ENCODE measurements at places on chromosomes 6 and 20.

DNA sequence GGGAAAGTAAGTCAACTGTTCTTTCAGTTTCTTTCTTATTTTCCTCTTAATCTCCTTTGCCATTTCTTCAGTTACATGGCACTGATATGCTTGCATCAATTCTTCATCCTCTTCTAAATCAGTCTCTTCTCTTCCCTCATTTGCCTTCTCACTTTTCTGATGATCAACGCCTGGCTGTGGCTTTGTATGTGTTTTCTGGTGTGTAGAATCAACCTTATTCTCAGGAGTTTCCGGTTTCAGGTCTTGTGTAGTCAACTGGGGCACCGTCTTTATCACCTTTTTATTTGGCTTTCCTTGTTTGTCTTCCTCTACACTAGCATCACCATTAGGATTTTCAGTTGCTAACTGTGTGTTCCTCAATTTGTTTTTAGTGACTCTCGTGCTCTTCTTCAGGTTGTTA lies 31.6 kb downstream of the AHI1 start:
- DNase-seq = no peak

- no peak for DNase-seq
Measured at GRCh38 chr6:75751443-75751842, 2.4 kb downstream of the MYO6 start.

DNA sequence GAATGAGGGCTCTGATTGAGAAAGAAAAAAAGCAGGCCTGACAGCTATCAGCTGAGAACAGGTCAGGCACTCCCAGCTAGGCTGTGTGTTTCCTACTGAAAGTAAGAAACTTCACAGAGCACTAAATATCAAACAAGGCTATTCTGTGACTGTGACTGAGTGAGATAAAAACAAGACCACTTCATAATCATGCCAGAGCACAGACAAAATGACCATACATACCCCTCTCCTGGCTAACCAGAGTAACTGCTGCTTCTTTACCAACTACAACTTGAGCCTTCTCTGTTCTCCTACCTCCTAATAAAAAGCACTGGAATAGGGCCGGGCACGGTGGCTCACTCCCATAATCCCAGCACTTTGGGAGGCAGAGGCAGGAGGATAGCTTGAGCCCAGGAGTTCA lies 6.8 kb upstream of the BTN1A1 start:
- no peak for DNase-seq

DNA sequence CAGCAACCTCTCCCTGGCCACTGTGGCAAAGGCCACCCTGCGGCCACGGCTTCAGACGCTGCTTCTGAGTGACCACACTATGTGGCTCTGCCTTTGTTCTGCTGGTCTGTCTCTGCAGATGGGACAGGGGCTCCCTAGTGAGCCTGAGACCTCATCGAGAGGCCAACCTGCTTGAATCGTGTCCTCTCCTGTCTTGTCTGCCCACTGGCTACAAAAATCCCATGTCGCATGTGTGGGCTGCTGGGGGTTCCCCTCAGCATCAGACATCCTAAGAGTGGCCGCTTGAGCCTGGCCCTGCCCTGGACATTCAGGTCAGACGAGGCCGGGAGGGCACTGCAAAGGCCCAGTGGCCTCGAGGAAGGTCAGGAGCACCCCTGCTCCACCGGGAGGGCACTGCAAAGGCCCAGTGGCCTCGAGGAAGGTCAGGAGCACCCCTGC lies 222.9 kb downstream of the DLL1 start:
- no peak for DNase-seq

- no peak for DNase-seq
Measured at GRCh38 chr6:20907486-20908071, 373.3 kb downstream of the CDKAL1 start.

GRCh38 chr20:8231038-8231437 lies 99.0 kb downstream of the PLCB1 start:
- no peak for DNase-seq

GRCh38 chr6:45109551-45109950 lies 218.6 kb upstream of the RUNX2 start:
- no peak for DNase-seq

DNA sequence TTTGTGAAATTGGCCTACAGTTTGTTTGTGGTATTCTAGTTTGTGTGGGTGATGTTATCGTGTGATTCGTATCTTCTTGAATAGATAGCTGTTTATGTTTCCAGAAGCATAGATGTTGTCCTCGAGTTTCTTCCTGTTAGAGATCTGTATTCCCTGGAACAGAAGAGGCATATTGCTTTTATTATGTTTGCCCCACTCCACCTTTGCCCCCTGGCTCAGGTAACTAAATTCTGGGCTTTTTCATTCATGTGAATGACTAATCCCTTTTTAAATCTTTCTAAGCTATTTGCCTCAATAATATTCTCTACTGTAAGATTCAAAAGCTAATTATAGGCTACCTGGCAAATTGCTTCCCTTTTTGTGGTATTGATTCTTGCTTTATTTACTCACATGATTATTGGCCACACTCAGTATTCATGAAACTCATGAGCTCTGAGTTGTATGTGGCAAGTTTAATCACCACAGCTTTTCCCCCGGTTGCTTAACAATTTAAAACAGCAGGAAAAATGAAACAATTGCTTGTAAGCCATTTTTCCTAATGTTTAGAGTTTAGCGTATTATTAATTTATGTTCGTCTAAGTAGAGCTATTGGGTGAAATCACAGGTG lies 12.6 kb downstream of the RNF217 start:
- DNase-seq = no peak

- DNase-seq = no peak
Measured at GRCh38 chr6:31737315-31737990, 1.1 kb upstream of the CLIC1 start.

DNA sequence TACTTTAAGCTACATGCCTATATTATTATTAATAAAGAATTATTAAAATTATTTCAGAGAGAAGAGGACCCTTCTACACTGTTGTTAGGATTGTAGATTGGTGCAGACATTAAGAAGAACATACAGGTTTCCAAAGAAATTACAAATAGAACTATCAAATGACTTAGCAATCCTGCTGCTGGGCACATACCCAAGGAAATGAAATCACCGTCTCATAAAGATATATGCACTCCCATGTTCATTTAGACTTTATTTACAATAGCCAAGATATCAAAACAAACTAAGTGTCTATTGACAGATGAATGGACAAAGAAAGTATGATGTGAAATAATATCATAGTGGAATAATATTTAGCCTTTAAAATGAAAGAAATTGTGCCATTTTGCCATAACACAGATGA lies 687.7 kb upstream of the POU3F2 start:
- DNase-seq = no peak

GRCh38 chr6:24858177-24858653 lies 59.5 kb upstream of the ARMH2 start:
- DNase-seq = no peak

DNA sequence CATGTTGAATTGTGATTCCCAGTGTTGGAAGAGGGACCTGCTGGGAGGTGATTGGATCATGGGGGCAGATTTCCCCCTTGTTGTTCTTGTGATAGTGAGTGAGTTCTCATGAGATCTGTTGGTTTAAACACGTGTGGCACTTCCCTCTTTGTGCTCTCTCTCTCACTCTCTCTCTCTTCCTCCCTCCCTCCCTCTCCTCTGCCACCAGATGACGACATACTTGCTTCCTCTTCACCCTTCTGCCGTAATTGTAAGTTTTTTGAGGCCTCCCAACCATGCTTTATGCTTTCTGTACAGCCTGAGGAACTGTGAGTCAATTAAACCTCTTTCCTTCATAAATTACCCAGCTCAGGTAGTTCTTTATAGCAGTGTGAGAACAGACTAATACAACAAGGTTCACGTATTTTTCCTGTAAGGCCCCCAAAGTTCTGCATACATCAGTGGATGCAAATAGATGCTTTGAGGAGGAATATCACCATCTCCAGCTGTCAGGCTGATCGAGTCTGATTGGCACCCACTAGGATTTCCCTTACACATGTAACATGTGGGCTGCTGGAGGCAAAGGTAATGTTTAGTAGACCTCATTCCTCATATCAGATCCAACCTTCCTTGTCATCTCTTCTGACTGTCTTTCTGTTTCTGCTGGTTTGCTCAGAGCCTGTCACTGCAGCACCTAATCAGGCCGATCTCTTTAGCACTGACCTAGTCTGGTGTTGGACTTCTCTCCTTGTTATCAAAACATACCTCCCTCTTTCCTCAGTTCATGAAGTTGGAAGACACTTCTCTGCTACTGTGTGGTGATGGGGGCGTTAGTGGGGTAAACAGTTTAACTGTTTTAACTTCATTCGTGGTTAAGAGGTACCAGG lies 54.3 kb upstream of the BACH2 start:
- peak; percentile 24 for DNase-seq

GRCh38 chr6:56370127-56370540 lies 122.8 kb upstream of the COL21A1 start:
- DNase-seq = no peak

GRCh38 chr6:114997813-114998292 lies 655.0 kb upstream of the HS3ST5 start:
- DNase-seq = no peak

DNA sequence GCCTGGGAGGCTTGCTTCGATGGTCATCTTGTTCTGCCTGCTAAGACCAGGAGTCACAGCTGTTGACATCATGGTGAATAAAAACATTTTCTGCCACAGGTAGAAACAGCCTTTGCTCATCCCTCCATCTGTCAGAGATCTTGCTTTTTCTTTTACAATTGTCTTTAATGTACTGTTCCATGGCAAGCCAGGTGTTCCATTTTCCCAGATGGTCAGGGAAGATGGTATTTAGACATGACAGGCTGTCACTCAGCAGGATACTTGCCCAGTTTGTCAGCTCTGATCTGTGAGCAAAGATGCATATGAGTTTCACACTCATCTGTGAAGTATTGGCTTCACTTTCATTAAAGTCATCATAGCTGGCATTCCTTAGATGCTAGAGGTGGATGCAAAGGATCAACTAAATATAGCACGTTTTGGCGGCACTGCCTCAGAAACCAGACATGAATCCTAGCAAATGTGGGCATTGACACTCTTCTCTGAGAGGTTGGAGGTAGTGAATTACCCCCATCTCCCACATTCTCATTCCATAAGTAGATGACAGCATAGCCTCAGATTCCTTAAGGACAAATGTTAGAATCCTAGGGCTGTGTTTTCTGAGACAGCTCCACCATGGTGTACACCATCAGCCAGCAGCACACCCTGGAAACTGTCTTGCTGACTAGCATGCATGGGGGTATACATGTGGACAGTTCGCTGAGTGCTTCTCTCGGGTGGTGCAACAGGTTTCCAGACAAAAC lies 4.2 kb downstream of the SSTR4 start:
- DNase-seq = no peak

- no peak for DNase-seq
Measured at GRCh38 chr6:1326535-1327121, 14.7 kb downstream of the FOXQ1 start.

DNA sequence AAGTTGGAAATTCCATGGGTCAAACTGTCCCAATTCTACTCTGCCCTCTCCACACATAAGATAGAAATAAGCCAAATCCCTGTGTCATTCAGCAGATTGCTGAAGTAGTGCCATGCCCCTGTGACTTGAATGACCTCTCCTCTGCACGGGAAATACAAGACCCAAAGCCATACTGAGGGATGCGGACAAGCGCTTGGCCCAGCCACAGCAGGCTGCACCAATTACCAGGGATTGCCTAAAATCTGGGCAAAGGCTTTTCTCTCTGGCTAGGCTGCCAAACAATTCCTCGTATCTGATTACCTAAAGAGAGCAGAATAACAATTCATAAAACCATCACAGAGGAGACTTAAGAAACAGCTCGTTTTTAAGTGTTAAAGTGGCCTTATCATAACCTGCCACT lies 421.8 kb upstream of the JARID2 start:
- DNase-seq = no peak

DNA sequence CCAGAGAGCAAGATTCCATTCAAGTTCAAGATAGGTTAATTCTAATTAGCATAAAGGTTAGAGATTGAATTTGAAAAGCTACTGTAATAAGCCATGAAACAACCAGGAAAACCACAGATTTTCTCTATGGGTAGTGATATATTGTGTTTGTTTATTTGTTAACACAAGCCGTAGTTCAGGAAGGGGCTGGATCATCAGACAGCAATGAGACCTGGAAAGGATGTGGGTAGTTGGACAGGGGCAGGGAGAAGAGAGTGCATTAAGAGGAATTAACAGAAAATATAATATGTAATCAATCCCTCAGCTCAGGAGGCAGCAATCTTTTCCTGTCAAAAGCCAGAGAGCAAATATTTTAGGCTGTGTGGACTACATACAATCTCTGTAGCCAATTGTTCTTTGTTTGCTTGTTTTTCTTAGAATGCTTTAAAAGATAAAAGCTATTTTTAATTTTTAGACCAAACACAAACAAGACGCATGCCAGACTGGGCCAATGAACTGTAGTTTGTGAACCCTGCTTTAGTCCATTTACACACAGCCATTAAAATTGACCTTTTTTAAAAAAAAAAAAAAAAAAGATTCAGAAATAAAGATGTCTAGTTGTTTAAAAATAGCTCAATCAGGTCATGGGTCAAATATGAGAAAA lies 398.7 kb upstream of the MARCKS start:
- DNase-seq = no peak

GRCh38 chr6:34904990-34905613 lies 16.0 kb downstream of the ANKS1A start:
- DNase-seq = no peak

GRCh38 chr6:3731700-3732099 lies 19.8 kb downstream of the PXDC1 start:
- DNase-seq = no peak

DNA sequence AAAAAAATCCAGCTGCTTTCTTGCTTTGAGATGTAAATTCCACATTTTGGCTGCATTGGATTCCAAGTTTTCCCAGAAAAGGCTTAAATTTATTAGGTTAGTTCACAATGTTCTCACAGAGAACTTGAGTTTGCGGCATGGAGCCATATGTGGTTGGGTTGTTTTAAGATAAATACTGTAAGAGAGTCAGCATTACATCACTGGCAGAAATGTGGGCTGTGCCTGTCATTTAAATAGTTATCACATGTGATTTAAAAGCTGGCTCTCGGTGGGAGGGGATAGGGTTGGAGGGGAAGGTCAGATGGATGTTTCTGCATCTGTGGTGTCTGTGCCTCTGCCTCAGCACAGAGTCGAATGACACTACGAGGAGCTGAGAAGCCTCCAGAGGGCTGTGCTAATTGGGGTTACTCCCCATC lies 73.8 kb upstream of the SCP2D1 start:
- DNase-seq = no peak

- no peak for DNase-seq
Measured at GRCh38 chr6:52310932-52311331, 26.4 kb upstream of the MCM3 start.

GRCh38 chr6:106510090-106510970 lies 119.0 kb downstream of the RTN4IP1 start:
- DNase-seq = peak; percentile 79

Data from activated naive CD8-positive, alpha-beta T cell treated with anti-CD3 and anti-CD28 coated beads for 36 hours (primary cell).